ENCODE measurements at places on chromosomes 2 and 18.

DNA sequence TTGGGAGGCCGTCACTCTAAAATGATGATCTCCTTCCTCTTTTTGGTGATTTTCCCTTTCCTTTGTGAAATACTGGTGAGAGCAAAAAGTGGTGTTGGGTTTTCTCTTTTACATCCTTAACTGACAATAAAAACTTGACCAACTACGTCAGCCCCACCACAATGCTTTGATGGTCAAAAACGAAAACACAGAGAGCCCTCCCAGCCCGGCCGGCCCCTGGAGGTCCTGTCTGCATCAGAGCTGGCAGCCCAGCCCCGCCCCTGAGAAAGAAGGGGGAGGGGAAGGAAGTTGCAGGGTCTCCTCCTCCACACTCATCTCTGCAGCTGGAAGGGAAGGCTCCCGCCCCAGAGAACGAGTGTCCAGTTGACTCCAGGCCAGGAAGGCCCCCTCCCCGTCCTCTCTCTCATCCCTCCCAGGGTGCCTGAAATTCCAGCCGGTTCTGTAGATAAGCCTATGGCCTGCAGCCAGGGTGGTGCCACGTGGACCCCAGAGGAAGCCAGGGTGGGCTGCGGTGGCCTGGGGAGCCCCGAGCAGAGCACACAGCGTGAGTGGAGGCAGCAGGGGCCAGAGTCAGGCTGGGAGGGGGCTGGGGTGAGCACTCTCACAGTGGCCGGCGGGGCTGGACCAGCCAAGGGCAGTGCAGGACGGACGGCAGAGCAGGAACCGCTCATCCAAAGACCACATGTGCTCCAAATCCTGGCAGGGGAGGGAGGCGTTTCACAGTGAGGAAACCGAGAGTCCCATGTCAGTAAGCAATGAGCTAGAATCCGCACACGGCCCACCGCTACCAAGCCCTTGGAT is 19.8 kb downstream of the BIN1 start:
- DNase-seq: no peak

DNA sequence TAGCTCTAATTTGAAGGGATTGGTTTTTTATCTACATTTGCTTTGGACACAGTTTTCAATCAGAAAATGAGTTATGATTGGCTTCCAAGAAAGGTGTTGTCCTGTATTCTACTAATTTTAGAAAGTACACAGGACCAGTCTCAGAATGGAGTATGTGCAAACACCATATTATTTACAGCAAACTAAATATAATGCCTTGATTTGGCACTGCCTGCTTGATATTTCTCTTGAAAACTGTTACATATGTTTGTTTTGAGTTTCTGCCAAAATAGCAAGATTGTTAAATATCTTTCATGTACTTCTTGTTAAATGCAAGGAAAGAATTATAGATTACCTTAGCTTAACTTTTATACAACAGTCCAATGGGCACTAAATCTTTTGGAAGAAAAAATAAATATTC is 694.9 kb downstream of the KCNJ3 start:
- no peak for DNase-seq

- no peak for DNase-seq
Measured at GRCh38 chr2:165469417-165469816, at the start of gene CSRNP3. Gene CSRNP3, plus strand, starts transcription at chr2:165469698. Its CDS starts 125,368 bp downstream, at chr2:165595066.

DNA sequence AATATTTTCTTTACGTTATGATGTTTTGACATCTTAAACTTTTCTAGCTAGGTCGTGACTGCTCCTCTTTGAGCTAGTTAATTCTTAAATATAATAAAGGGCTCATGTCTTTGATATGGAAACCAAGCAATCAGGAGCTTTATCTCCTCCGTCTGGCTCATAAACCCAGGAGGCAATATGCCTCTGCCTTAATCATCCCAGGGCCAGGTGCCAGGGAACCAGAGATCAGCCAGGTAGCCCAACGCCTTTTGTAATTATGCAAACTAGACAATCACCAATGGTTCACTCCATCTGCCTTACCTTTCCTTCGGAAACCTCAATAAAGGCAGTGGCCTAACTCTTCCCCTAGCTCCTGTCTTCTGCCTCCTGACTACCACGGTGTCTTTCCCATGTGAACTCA is 213.7 kb downstream of the KCNJ3 start:
- DNase-seq: no peak

DNA sequence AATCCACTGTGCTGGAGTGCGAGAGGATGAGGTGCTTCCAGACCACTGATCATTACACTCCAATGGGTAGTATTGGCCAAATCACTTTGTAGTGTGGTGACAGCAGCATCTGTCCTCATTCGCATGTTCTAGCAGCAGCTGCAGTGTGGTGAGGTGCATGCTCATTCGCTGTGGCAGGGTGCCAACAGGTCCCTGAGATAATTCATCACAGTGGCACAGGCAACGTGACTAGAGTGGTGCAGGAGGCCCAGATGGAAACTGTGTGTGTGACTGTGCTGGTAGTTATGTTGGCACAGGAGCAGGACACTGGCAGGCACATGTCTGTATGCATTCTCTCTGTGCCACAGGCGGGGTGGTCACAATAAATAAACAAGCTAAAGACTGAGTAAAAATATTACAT is 329.5 kb upstream of the SYT4 start:
- no peak for DNase-seq

GRCh38 chr2:230680463-230681170 is 32.0 kb upstream of the CAB39 start:
- DNase-seq: no peak

DNA sequence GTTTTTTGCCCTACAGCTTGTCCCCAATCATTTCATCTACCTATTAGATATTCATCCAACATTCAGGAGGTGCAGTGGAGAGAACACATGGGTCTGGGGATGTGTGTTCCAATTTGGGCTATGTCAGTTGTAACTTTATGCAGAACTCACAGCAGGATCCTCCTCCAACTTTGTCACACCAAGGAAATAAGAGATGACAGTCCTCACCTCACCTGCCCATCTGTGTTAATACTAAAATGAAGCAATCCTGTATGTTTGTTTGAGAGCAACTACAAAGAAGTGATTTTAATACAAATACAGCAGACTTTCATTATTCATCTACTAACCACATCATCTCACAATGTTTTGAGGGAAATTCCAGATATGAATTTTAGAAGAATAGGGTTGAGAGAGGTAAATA is 126.7 kb downstream of the ARHGAP15 start:
- no peak for DNase-seq

DNA sequence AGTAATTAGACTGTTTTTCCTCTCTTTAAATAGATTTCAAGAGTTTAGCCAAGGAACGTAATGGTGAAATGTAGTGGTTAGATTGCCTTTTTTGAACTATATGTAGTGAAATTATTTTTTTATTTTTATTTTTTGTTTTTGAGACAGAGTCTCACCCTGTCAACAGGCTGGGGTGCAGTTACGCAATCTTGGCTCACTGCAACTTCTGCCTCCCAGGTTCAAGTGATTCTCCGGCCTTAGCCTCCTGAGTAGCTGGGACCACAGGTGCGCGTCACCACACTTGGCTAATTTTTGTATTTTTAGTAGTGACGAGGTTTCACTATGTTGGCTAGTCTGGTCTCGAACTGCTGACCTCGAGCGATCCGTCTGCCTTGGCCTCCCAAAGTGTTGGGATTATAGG is 60.8 kb downstream of the BIRC6 start:
- DNase-seq: no peak

DNA sequence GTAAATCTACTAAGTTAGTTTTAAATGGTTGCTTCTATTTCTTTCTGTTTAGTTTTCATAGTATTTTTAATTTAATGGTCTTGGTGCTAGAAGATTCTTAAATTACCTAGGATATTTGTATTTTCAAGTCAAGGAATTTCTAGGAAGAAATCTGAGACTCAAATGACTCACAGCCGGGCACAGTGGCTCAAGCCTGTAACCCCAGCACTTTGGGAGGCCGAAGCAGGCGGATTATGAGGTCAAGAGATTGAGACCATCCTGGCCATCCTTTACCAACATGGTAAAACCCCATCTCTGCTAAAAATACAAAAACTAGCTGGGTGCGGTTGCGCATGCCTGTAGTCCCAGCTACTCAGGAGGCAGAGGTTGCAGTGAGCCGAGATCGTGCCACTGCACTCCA is 95.5 kb downstream of the C2orf74 start:
- no peak for DNase-seq

DNA sequence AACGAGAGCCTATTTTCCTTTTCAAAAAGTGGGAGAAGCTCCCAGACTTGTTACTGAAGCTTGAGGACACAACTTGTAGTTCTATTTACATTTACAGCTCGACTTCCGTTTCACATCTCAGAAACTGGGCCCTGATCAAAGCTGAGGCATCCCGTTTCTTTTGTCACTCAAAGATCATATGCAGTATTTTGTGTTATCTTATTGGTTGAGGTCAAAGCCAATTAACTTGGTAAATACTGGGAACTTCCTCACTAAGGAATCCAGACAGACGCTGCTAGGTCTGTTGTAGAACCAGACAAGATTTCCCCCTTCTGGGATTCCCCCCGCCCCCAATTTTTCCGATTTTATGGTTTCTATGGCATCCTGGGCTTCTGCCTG is 50.3 kb downstream of the TSN start:
- DNase-seq: no peak

DNA sequence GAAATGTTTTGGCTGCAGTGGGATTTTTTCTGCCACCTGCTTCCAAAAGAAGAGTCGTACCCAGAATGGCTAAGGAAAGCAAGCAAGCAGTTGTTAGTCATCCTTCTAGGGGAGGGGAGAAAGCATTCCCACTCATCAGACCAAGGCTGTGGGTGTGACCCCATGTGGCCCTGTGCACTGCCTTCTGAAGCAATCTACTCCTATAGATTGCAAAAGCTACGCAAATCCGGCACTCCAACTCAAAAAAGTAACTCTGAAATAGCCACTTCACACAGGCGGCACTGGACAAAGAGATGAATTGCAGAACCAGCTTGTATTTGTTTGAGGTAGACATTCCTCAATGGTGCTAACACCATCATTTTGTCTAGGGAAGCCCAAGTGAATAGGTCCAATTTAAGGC is 44.3 kb downstream of the ST3GAL5 start:
- no peak for DNase-seq

GRCh38 chr2:4291430-4291829 is 588.1 kb downstream of the DCDC2C start:
- no peak for DNase-seq

DNA sequence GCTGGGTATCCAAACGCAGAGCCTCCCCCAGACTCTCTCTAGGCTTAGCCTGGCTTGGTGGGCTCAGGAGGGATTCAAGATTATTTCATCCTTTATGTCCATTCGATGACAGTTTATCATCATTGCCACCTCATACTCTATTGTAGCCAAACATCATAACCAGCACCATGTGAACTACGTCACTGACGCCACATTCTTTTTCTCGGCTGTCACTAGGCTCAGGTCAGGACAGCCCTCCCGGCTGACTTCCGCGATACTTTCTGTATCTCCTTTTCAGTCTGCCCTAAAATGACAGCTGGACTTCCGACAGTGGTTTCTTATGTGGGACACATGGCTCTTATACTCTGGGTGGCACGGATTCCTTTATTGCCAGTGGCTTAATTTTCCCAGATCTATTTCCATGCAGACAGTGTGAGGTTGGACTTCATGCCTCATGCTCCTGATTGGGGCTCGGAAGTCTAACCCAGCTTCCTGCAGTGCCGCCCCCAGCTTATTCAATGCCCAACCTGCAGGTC is 39.8 kb upstream of the SMIM21 start:
- DNase-seq: no peak

GRCh38 chr2:164046040-164046439 is 310.2 kb upstream of the FIGN start:
- no peak for DNase-seq

Data from activated CD8-positive, alpha-beta memory T cell treated with anti-CD3 and anti-CD28 coated beads for 1 hour (primary cell).